ENCODE measurements at places on chromosomes 13 and 19.
A peak's percentile ranks its signal among the peaks of the same experiment; 100 is the strongest.

DNA sequence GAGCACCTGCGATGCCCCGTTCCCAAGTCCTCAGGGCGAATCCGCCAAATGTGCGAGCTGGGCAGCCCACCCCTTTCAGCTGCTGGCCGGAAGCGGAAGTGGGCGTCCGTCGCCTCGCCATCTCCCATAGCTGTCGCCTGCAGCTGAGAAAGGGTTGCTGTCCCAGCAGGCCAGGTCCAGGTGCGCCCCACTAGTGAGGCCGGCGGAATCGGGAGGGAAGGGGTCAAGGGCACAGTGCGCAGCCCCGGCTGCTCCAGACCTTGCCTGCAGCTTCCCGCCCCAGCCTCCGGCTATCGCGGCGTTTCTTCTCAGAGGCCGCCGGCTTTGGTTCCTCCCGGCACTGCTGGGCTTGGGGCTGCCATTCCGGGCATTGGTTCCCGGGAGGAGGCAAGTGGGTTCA is at the start of gene ZNF177:
ZNF177 (plus strand) TSS at position 109 of the 400 bp plus-strand sequence. CDS start 15,299 bp downstream, outside the sequence.
- DNase-seq = no peak

GRCh38 chr19:53047379-53047778 is 2.8 kb downstream of the ERVV-2 start:
- no peak for DNase-seq

DNA sequence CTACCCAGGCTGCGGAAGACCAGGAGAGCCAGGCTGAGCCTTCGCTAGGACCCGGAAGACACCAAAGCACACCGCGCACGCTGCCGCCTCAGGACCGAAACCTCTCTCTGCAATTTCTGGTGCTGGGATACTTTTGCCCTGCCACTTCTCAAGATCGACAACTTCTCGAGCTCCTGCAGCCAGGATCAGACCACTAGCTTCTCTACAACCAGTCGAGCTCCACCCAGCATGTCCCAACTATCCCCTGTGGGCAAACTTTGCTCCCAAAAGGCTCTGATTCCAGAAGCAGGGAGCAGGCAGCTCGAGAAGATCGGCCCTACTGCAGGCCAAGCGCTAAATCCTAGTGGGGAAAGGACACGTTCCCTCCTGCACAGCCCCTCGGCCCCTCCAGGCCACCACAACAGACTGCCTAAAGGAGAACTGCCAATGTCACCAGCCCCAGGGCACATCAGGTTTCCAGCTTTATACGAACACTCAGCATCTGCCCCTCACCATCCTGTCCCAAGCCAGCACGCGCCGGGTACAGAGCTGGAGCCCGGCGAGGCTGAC is 979 bp downstream of the AKAP8 start:
- DNase-seq = peak; percentile 14

- no peak for DNase-seq
These were observed 99.4 kb downstream of the WASF3 start for GRCh38 chr13:26656919-26657318.

GRCh38 chr13:23349161-23349897 is 84.2 kb downstream of the SACS start:
- DNase-seq = no peak

- DNase-seq = no peak
These were observed 14.3 kb downstream of the GAS6 start for GRCh38 chr13:113849546-113849945.

DNA sequence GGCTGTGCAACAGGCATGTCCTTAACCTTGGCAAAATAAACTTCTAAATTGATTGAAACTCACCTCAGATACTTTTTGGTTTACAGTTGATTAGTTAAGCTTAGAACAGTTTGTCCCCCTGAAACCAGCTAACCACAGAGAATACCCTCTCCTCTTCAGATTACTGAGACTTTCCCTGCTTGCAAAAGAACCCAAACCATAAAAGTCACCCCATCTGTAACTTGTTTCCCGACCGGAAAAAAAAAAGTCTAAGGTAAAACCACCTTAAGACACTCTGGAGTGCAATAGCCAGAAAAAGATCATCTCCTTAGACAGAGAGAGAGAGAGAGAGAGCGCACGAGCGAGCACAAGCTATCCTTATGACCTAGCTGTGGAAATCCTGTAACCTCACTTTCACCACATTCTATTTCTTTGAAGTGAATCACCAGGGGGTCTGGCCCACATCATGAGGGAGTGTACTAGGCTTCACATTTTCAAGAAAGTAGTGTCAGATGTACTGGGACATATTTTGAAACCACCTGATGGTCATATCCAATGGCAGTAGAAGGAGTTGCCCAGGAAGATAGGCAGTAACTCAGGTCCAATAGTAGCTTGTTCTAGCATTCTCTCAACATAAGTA is 11.1 kb upstream of the GTF2F2 start:
- no peak for DNase-seq

DNA sequence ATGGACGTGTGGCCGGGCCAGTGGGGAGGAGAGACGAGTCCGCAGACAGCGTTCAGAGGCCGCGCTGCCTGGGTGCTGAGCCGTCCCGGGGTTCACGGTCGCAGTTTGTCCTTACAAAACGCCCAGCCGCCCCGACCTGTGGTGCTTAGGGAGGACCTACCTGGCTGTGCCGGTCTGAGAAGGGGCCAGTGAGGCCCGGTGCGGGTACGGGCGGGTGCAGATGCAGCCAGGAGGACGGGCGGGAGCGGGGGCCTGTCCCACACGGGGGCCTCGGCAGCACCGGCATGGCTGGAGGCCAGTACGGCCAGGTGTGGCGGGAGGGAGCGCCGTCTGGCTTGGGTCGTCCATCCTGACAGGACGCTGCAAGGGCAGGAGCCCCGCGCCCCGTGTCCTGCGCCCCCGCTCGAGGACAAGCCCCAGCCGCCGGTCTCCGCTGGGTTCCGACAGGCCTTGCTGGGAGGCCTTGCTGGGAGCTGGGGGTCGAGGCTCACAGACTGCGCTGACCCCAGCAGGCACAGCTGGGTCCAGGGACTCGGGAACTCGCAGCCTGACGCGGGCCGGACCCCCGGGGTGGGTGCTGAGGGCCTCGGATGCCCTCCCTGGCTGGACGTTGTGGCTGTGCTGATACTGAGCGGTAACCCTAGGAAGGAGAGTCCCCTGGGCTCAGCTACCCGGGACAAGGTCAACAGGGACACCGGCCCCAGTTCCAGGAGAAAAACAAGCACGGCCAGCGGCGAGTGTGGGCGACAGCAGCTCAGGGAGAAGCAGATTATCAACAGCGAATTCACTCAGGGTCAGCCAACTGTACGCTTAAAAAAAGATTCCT is 5.3 kb upstream of the PROZ start:
- DNase-seq = no peak

GRCh38 chr19:34082289-34083077 is 89.8 kb upstream of the LSM14A start:
- DNase-seq = no peak

DNA sequence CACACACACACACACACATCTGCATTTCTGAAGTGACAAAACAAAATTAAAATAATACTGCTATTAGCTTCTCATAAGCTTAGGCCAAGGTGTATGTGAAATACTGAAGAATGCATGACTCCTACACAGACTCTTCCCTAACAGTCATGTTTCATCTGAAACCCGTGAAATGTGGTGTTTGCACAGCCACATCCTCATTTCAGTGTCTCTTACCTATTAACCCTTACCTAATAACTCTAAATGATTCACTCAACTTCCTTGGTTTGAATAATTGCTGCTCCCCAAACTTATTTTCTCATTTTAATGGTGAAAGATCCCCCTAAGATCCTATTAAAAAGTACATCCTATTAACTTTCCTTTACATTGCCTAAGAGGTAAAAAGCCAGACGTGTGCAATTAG is 117.6 kb downstream of the MIPEP start:
- no peak for DNase-seq

DNA sequence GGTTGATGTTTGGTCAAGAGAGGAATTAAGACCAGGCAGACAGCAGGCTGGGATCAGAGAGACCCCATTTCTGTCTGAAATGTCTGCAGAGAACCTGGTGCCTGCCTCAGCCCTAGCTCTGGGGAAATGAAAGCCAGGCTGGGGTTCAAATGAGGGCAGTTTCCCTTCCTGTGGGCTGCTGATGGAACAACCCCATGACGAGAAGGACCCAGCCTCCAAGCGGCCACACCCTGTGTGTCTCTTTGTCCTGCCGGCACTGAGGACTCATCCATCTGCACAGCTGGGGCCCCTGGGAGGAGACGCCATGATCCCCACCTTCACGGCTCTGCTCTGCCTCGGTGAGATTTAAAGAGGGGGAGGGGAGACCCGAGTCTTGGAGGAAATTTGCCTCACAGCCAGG is at the start of gene LILRB4:
LILRB4 (plus strand) TSS at position 256 of the 400 bp plus-strand sequence; CDS start at position 305, 49 bp downstream.
- no peak for DNase-seq

GRCh38 chr13:64871742-64872141 is 2358.4 kb downstream of the PCDH9 start:
- no peak for DNase-seq

DNA sequence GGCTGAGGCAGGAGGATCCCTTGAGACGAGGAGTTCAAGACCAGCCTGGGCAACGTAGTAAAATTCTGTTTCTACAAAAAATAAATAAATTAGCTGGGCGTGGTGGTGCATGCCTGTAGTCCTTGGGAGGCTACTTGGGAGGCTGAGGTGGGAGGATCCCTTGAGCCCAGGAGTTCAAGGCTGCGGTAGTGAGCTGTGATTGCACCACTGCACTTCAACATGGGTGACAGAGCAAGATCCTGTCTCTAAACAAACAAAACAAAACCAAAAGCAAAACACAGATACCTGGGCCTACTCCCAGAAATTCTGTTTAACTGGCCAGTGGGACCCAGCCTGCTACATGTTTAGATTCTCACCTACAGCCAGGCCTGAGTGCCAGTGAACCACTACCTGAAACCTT is 74.6 kb upstream of the MEDAG start:
- no peak for DNase-seq

DNA sequence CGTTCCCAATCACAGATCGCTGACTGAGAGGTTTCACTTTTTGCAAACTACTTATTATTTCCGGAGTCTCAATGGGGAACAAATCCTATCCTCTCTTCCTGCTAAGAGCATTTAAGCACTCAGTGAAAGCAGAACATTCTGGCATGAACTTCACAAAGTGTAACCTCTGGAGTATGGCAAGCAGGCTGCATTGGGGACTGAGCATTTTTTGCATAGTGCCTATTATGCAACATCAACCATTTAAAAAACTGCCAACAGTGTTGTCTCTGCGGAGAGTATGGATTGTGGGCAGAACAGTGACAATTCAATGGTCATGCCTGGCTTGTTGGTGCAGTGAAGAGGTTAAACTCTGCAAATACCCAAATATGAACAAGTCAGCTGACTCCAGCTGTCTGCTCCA is 484.6 kb downstream of the OLFM4 start:
- DNase-seq = peak; percentile 2

GRCh38 chr19:2561221-2561620 is 85.3 kb downstream of the GADD45B start:
- DNase-seq = no peak

DNA sequence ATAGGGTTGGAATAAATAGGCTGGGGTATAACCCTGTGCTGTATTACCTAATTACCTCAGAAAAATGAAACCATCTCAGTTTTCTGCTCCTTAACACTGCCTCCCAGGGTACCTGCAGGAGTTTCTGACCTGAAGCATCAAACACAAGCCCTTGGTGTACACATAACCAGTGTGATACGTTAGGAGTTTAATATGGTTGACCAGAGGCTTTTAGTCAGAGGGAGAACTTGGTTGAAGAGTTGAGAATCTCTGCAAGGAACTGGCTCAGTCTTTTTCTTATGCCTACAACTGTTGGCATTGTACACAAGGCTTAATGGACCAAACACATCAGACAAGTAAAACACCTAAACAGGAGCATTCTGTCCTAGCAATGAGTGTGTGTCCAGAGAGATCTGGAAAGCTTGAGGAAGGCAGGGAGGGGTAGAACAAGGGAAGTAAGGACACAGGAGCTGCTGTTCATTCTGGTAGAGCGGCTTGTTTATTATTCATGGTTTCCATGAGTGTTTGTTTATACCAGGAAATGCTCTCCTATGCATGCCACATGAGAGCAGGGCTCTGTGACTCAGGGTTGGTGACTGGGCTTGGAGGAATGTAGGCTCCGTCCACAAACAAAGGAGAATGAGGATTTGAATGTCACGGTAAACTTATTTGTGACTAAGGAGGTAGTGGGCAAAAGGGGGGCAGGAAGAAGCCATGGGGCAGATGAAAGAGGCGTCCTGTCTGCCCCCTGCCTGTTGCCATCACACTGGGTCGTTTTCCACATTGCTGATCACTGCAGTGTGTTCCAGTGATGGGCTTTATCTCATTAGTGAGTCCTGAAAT is 11.9 kb upstream of the SPATA13 start:
- no peak for DNase-seq

DNA sequence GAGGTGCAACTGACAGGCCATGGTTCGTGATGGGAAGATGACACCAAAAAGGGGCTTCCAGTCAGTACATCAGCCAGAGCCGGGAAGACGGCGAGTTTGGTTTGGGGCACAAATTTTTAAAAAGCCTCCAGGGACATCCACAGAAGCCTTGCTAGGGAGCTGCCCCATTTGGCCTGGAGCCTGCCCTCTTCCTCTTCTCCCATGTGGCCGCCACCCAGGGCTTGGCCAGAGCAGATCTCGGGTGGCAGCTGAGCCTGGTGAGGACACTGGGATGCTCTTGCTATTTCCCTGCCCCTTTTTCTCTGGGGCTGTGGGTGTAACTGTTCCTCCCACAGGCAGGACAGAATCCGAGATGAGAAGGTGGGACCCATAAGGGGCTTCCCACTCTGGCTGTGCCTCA is 8.2 kb downstream of the ETFB start:
- no peak for DNase-seq

DNA sequence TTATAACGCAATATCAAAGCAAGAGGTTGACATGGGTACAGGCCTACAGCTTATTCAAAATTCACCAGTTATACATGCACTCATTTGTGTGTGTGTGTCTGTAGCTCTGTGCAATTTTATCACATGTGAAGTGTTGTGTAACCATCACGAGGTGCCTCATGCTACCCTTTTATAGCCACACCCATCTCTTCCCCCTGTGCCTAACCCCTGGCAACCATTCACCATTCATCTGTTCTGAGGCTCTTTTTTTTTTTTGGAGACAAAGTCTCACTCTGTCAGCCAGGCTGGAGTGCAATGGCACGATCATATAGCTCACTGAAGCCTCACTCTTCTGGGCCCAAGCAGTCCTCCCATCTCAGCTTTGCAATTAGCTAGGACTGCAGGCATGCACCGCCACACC is 78.4 kb downstream of the DPF1 start:
- DNase-seq = no peak

DNA sequence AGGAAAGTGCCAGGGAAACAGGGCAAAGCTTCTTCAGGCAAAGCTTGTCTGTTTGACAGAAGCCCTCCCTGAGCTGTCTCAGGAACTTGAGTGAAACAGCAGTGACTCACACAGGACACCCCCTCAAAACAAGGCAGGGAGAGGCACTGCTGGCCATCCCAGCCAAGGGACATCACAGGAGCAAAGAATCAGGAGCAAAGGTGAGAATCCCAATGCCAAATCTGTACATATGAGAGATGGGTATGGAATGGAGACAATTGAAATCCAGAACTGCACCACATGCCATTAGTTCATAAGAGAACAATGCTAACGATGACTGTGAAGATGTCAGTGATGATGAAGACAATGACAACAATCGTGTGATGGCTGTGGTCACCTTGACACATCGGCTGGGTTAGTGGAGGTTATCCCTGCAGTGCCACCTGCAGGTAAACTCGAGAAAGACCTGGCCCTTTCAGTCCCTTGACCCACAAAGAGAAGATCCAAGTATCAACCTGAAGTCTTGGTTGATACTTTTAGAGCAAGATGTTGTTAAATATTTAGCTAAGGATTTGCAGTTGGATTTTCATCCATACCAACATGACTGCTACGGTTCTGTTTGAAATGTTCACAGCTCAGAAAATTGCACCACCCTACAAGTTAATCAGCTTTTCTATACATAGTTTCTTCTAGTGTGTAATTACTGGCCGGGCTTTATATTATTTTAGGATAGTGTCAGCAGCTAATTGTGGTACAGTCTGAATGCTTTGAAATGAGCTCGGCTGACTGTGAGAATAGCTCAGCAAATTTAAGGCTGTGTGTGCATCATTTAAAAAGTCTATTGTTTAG is 42.0 kb upstream of the IPO5 start:
- no peak for DNase-seq
